ENCODE measurements at places on chromosomes 2 and 18. TPM values are rescaled to one million over a fixed set of nuclear protein-coding genes. Genes with fewer than 3 reads are reported as not detected.
A peak's percentile ranks its signal among the peaks of the same experiment; 100 is the strongest.

Gene CD28
- total RNA-seq: 2.2 TPM

Gene MYO7B
- total RNA-seq: not detected

Gene SIX3
- total RNA-seq: not detected

Gene GALNT14
- 0.16 TPM for total RNA-seq

Gene TCF23
- not detected for total RNA-seq

Gene SFT2D3
- total RNA-seq: 9.8 TPM

Gene DSG4
- total RNA-seq: not detected

GRCh38 chr2:234457421-234457820 lies 39.5 kb downstream of the ARL4C start:
- no peak for DNase-seq

DNA sequence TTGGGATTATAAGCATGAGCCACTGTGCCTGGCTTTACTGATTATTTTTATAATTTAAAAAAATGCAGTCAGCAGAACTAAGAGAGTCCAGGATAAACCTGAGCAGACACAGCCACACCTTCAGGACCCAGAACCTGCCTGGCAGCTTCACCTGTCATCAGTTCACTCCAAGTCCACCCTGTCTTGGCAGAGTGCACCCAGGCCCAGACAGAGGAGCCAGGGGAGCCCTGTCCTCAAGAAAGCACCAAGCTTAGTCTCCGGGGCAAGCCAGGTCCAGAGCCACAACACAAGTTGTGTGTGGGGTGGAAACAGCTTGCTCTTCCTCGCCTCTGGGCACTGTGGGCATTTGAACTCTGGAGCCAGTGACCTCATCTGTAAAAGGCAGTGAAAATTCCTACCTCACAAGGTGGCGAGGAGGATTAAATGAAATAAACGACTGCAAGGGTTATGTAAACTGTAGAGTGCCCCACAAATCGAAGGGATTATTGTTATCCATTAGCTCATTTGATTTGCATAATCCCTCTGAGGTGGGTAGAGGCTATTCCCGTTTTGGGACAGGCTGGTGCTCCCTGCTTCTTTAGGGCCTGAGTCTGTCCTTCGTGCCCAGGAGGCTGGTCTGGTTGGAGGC lies 24.7 kb downstream of the MYCN start:
- DNase-seq: no peak

DNA sequence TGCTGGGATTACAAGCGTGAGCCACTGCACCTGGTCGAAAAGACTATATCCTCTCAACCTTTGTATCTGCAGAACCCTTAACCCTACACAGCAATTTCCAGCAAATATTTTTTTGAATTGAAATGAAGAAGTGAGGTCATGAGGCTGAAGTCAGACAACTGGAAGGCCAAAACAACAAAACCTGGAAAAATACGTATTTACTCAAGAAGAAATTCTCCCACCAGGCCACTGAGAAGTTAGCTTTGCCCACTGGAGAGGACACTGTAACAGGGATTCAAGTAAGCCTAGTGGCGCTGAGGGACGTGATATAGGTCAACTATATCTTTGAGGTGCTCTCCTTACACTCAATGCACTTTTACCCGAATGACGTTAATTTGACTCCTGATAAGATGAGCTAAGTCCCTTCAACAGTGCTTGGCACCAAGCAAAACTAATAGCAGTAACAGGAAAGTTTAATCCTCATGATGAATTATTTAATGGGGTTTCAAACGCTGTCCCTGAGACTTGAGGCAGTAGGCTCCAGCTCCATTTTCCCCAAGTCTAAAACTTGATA lies 1.9 kb downstream of the HDLBP start:
- no peak for DNase-seq

GRCh38 chr2:240237609-240238174 lies 97.2 kb upstream of the OTOS start:
- peak; percentile 10 for DNase-seq

GRCh38 chr2:37742286-37742685 lies 70.8 kb upstream of the CDC42EP3 start:
- DNase-seq: no peak

DNA sequence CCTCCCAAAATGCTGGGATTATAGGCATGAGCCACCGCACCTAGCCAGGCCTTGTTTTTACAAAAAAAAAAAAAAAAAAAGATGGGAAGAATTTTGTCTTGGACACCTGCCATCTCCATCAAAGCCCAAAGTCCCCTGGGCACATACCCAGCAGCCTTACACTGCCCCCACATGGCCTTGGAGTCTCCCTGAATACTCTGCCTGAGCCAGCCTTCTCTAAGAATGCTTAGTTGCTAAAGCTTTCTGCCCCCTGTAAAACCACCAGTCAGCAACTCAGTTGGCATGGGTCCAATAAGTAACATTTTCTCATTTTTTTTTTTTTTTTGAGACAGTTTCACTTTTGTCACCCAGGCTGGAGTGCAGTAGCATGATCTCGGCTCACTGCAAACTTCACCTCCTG lies 40.6 kb downstream of the SPC25 start:
- no peak for DNase-seq

DNA sequence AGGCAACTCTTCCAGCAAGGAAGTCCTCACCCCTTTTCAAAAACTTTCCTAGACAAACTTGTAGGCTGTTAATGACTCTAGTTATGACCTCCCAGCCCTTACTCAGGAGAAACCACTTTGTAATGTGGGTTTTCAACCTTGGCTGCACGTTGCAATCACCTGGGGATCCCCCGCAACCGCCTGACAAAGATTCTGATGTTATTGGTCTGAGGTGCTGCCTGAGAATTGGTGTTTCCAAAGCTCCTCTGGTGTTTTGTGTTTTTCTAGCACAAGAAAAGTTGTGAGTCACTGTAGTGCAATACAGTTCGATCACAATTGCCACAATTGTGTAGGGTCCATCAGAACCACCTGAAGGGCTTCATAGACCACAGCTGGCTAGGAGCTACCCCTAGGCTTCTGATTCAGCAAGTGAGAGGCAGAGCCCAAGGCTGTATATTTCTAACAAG lies 121.6 kb downstream of the SP100 start:
- DNase-seq: no peak

GRCh38 chr18:39571511-39571910 lies 2005.9 kb upstream of the CELF4 start:
- DNase-seq: no peak

- DNase-seq: no peak
These were observed 144.3 kb downstream of the TFCP2L1 start for GRCh38 chr2:121140734-121141133.

GRCh38 chr2:38740851-38741731 lies 10.1 kb downstream of the SRSF7 start:
- DNase-seq: peak; percentile 19

GRCh38 chr2:36255863-36256262 lies 99.7 kb upstream of the CRIM1 start:
- DNase-seq: no peak

DNA sequence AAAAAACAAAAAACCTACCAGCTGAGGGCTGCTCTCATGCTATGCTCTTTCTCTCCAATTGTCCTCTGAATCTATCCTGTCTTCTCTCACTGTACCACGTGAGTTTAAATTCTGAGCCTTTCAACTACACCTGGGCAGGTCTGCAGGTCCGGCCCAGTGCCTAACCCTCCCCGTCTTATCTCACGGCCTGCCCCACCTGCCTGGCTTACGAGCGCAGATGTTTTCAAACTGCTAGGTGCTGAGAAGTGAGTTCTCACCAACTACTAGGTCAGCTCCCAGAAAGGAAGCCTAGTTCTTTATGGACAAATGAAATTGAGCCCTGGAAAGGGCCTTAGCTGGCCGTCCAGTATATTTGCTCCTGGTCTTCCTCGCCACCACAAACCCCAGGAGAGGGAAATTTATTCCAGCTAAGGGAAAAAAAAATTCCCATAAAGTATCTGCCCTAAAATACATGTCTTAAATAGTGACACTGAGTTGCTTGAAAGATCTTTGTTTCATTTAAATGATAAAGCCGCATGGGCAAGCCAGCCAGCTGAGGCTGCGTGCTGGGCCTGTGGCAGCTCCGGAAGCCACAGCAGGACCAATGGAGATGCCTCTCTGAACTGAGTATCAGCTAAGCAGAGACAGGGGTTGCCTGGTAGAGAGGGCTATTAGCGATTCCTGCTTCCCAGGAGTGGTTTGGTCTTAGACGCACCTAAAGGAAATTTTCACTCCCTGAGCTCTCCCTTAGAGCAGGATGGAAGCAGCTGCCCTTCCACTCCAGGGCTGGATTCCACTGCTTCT lies 92.5 kb upstream of the NCK2 start:
- DNase-seq: no peak

Measured in breast epithelium (tissue), 4 donors.